ENCODE measurements at places on chromosomes 5 and 9. TPM values are rescaled to one million over a fixed set of nuclear protein-coding genes. Genes with fewer than 3 reads are reported as not detected.

SLC25A2 gene
- not detected for total RNA-seq

DNA sequence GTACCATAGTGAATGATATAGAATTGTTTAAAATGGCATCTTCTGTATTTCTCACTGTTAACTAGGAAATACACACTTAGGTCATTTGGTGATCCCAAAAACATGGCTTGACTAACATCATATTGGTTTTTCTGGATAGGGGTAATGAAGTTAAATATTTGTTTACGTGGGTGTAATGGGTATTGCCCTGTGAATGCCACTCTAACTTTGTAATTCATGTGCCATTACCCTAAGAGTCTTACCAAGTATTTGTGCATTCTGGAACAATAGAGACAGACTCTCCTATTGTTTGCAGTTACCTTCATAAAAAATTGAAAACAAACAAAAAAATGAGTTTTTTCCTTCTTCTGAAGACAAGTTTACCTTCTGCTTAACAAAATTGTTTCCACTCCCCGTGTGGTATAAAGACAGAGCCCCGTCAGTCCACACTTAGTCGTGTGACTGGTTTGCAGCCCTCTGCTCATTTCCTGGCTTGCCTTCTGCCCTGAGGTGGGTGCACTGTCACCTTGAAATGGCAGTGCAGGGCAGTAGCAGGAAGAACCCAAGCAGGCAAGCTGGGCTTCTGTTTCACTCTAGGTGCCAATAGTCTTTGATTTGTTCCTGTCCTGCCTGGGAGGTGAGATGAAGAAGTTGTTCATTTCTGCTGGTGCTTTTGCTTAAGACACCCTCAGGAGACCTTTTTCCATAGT lies 9.6 kb upstream of the CATSPER3 start:
- DNase-seq, result no peak

DNA sequence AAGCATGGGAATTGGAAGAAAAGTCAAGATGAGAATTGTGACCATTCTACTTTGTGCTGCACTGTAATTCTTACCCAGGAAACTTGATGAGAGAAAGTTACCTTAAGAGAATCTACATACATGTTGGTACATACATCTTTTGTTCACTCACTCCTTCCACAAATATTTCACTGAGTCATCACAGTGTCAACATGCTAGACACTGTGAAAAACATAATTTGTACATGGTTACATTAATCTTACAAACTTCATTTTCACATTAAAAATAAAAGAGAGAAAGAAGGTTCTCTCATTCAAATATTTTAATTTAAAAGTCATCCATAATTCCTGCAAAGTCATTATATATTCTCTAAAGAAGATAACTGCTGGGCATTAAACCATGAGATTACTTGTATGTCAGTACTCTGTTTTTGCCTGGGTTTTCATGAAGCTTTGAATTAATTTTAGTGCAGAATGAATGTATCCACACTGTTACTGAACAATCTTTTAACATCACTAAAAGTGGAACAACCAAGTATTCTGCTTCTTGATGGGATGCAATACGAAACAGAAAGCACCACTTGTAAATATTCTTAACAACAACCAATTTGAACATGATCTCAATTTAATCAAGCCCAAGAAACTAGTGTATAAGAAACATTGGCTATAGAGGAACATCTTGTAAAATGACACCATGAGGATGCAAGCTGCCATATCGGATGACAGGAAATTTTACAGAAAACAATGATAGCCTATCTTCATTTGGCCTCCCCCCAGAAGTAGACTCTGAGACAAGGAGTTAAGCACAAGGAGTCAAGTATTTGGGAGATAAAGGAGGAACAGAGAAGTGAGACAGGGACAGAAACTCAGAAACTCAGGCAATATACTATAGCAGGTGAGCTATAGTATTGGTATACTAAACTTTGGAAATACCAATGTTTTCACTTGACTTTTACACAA lies 28.4 kb downstream of the ERP44 start:
- no peak for DNase-seq

NTNG2 gene
- total RNA-seq, result 5.1 TPM

GRCh38 chr5:10625700-10626472 lies 62.0 kb downstream of the ANKRD33B start:
- DNase-seq, result no peak
